Stomach (tissue), 19 donors: ENCODE measurements at places on chromosomes 4 and X. TPM values are rescaled to one million over a fixed set of nuclear protein-coding genes. Genes with fewer than 3 reads are reported as not detected.

GRCh38 chr4:81454499-81454898 lies 17.2 kb downstream of the RASGEF1B start:
- no peak for DNase-seq

GRCh38 chr4:137626942-137627738 lies 94.8 kb upstream of the PCDH18 start:
- no peak for DNase-seq

- peak; percentile 20 for DNase-seq
Observed at GRCh38 chr4:112848911-112849310, 200.5 kb upstream of the ANK2 start.

DNA sequence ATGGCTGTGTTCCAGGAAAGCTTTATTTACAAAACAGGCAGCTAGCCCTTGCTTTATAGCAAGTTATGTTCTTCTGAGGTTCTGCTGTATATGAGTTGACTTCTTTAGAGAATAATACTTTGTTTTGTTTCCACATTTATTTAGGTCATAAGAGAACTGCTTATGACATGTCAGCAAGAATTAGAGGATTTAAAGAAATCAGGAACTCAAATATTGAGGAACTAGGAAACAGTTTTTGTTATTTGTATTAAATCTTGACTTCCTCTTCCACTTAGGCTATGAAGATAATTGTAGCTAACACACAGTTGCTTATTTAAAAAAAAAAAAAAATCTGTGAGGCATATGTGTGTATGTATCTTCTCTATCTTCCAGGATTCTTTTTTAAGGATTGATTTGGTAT lies 14.3 kb downstream of the ZRSR2 start:
- no peak for DNase-seq

DNA sequence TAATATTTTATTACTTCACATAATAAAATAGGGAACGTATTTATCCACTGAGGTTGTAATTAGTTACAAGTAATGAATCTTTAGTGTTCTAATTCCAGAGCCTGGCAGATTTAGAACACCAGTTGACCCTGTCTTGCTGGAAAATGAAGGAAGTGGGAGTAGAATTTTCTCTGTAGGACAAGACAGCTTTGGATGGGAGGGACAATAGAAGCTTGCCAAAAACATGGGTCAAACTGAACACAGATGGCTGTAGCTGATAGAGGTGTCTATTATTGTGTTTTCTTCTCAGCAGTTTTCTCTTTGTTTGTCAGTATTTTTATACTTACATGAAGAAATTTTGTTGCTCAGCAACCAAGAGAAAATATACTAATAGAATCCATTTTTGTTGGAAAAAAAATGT lies 20.2 kb downstream of the FAT4 start:
- no peak for DNase-seq

GRCh38 chrX:81280148-81280547 lies 78.2 kb downstream of the SH3BGRL start:
- no peak for DNase-seq

DNA sequence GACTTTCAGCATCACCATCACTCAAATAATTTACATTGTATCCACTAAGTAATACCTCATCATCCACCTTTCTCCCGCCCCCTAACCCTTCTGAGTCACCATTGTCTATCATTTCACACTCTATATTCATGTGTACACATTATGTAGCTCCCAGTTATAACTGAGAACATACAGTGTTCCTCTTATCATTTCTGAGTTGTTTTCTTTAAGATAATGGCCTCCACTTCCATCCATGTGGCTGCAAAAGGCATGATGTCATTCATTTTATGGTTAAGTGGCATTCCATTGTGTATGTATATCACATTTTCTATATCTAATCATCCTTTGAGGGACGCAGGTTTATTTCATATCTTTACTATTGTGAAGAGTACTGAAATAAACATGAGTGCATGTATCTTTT lies 14.6 kb upstream of the NDST4 start:
- no peak for DNase-seq

CFAP47 gene
- not detected for polyA plus RNA-seq

RBMXL3 gene
- polyA plus RNA-seq = not detected
